NCI-H187 treated with DMSO at 0.1 percent for 48 hours (cell line): ENCODE measurements at places on chromosomes 13 and 19.

DNA sequence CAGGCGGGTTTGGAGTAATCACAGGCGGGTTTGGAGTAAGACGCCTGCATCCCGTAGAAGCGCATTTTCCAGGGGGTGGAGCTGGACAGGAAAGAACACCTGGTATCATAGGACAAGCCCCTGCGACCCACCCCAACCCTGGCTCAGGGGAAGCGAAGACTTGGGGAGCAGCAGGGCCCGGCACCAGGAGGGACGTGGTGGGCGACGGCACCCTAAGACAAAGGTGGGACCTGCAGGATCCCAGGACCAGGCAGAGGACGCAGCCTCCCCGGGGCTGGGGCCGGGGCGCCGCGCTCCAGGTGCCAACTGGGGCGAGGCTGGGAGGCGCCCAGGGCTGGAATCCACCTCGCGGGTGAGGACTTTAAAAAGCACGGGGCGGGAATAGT, 520 bp downstream of the ZNF600 start:
- no peak for DNase-seq

DNA sequence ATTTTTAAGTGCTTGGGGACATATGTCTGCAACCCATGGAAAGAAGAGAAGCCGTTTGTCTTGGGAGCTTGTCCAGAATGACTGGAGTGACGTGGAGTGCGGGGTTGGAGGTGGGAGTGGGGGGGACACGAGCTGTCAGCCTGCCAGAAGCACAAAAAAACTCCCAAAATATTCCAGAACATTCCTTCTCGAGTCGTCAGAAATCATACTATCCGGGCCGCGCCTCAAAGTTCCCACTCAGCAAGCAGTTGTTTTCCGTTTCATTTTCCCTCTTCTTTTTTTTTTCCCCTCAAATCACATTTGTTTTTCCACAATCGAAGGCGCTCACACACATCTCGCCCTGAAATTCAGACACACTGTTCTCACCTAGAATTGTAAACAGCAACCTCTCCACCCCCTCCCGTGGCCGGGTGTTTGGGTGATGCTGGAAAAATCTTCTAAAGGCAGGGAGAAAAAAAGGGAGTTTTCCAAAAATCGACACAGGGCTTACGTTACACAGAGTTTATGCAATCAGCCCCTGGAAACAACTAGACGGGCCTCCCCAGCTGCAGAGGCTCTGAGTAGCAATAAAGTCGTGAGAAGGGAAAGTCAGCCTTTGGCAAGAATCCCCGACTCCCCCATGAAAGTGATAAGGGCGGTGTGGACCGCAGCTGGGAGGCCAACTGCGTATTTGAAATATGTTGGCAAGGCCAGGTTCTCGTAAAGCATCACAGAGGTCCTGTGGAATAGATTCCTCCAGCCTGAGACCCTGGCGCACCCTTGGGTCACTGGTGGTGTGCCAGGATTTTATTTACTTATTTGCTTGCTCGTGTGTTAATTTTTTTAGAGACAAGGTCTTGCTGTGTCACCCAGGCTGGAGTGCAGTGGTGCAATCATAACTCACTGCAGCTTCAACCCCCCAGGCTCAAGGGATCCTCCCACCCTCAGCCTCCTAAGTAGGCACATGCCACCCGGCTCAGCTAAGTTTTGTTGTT, 31.2 kb upstream of the KLF2 start:
- DNase-seq = no peak

DNA sequence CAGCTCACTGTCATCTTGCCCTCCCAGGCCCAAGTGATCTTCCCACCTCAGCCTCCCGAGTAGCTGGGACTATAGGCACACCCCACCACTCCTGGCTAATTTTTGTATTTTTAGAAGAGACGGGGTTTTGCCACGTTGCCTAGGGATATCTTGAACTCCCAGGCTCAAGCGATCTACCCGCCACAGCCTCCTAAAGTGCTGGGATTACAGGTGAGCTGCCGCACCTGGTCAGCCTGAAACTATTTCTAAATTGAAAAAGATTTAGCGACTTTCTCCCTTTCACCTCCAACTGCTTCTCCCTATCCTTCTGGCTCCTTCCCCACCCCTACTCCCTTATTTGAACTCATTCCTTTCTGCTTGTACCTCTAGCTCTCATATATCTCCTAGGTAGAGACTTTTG, 19.8 kb upstream of the NAA16 start:
- DNase-seq = no peak

GRCh38 chr19:8684001-8684902, 14.3 kb downstream of the ACTL9 start:
- no peak for DNase-seq

GRCh38 chr13:77470986-77471385, 64.5 kb upstream of the SCEL start:
- DNase-seq = no peak

GRCh38 chr13:66087269-66087710, 1142.8 kb downstream of the PCDH9 start:
- DNase-seq = no peak

DNA sequence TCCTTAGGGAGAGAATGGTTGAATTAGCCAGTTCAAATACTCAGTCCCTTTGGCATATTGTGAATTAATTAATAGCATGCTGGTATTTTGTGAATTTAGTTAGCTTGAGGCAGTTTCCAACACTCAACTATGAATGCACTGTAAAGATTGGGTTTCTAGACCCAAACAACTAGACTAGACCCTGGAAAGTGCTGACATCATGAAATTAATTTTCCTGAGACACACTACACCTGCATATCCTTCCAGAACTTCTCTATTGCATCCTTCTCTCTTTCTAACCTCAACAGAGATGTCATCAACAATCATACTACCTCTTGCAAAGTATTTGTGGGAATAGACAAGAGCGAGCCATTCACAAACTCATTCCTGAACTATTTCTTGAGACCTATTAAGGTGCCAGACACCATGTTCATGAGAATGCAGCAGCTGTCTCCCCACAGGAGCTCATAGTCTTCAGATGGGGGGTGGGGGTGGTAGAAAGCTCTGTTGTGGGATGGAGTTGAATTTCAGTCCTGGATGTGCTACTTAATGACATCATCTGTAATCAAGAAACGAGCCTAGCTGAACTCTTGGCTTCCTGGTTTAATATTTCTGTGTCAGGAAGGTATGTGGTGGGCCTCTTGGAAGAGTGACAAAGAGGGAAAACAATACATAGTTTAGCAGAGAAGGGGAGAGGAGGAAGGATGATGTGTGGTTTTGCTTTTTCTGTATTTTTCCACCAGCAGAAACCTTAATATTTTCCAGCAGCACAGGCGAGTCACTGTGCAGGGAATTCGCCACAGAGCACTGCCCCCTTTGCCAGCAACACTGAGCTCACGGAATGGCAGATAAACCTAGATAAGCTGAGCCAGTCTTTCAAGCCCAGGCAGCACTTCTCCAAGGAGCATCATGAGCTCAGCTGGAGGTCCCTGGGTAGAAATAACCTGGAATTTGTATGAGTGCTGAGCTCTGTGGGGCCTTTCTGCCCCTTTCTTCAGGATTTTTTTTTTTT, 53.1 kb upstream of the CYSLTR2 start:
- no peak for DNase-seq

- DNase-seq = no peak
Observed at GRCh38 chr13:44395976-44396694, 22.5 kb downstream of the SERP2 start.

DNA sequence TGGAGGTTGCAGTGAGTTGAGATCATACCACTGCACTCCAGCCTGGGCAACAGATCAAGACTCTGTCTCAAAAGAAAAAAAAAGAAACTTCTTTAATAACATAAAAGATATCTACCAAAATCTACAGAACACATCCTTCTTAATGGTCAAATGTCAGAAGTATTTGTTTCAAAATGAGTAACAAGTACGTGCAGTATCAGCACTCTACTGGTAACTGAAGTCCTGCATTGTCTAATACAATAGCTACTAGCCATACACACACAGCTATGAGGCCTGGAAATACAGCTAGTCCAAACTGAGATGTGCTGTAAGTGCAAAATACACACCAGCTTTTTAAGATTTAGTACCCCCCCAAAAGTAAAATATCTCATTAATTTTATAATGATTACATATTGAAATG, 88.1 kb downstream of the TSC22D1 start:
- no peak for DNase-seq

DNA sequence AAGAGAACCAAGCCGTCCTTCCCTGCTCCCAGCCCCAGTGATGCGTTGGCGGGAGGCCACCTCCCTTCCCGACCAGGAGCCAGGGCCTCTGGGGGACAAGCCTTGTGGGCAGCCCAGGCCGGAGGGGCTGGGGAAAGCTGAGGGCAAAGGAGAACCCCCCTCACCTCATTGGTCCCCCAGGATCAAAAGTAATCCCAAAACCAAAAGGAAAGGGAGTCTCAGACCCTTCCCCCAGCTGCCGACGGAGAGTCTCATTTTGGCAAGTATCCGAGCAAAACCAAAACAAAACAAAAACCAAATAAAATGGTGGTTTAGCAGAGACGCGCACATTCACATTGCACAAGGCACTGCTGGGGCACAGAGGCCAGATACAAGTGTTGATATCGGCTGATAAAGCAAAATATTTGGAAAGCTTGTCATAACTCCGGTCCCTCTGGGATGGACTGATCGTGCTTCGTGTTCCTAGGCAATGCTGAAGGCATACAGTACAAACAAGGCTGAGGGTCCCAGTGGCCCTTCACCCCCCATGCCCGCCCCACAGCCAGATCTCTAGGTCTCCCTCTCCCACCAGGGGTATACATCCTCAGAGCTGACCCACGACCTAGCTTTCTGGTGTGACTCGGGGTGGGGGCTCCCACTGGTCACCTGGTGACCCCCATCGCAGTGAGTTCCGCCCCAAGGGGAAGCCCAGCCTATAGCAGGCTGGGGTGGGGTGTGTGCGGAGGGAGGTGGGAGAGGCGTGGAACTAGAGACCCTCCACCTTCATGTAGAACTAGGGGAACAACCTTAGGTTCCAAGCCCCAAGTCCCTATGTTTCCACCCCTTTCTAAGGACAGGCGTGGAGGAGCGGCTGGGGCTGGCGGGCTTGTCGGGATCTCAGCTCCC, 2.1 kb downstream of the CEBPA start:
- DNase-seq = no peak

DNA sequence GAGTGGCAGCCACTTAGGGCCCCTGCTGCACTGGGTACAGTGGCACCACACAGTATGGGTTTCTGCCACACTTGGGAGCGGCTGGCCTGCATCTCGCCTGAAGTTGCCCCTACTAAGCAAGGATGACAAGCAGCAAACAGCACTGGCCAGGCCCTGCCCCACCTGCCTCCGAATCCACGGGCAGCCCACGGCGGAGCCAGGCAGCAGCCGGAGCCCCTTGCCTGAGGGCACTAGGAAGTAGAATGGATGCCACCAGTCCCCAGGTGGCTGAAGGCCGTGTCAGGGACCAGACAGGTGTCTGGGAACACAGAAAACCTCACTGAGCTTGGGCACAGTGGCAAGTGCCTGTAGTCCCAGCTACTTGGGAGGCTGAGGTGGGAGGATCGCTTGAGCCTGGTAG, 19.4 kb downstream of the MLLT1 start:
- no peak for DNase-seq

- no peak for DNase-seq
Observed at GRCh38 chr19:17681505-17682125, 6.5 kb downstream of the UNC13A start.

- DNase-seq = no peak
Observed at GRCh38 chr19:46629546-46630025, 4.7 kb upstream of the PTGIR start.

- no peak for DNase-seq
Observed at GRCh38 chr19:10852098-10852800, 4.0 kb downstream of the C19orf38 start.

DNA sequence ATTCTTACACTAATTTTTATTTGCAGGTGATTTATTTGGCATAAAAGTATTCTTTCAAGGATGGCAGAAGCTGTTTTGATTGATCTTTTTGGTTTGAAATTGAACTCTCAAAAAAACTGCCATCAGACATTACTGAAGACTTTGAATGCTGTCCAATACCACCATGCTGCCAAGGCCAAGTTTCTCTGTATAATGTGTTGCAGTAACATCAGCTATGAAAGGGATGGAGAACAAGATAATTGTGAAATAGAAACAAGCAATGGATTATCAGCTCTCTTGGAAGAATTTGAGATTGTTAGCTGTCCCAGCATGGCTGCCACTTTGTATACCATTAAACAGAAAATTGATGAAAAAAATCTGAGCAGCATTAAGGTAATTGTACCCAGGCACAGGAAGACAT, 1.2 kb downstream of the LACC1 start:
- no peak for DNase-seq

DNA sequence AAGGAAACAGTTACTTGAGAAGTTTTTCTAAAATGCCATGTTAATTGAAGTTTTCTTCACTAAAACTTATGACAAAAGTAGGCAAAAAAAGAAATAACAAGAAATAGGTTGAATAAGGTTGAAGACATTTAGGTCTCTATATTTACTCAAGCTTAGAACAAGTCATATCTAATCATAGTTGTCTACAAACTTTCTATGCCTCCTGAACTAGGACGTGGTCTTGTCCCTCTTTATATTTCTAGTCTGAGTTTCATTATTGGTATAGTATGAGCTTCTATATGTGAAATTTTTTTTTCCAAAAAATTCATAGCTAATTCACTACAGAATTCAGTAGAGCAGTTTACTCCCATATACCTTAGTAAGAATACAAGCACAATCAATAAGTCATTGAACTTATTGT, 836.4 kb downstream of the SLITRK6 start:
- DNase-seq = no peak

DNA sequence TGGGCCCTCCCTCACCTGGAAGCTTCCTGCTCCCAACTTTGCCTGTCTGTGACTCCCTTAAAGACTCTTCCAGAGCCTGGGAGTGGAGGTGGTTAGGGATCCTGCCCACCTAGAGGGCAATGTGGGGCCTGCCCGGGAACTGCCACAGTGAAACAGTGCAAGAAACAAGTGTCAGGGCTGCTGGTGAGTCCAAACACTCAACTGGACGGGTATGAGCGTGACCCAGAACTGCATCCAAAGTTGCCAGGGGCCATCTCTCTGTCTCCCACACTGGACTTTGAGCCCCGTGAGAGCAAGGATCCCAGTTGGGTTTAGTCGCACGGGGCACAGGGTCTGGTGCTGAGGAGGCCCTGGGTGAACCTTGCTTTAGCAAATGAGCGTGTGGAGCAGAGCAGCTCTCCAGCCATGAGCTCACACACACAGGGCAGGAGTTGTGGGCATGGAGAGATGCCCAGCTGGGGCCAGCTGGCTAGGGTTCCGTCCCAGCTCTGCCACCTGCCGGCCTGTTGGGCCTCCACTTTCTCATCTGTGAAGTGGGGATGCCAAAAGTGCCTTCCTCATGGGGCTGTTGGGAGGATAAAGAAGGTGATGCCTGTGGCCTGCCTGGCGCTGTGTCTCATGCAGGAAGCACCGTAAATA, 2.8 kb upstream of the NUMBL start:
- no peak for DNase-seq

DNA sequence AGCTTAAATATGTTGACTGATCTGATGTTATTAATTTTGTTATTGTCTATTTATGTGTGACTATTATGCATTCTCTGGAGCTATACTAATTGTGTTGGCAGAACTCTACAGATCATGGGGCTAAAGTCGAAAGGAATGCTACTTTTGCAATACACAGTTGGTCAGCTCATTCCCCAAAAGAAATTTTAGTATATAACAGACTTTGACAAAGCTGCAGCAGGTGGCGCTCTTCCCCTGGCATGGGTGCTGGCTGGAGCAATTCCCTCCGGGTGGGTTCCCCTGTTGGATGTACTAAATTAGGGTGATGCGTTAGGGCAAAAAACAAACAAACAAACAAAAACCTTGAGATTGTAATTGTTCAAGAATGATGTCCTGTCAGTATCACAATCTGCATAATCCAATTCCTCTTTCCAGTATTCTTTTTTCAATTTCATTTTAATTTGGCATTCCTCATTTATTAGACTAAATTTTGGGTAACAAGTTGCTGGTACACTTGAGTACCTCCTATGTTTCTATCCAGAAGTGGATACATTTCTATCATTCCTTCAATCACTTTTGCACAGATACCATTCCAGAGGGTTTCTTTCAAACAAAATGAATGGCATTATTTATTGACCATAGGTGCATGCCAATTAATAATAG, 322.8 kb upstream of the EDNRB start:
- peak; percentile 11 for DNase-seq
